ELR (cell line): ENCODE measurements at places on chromosomes 7 and 10.

GRCh38 chr10:43082746-43083145 lies 5.9 kb downstream of the RET start:
- DNase-seq: no peak

GRCh38 chr10:13857451-13857850 lies 270.7 kb downstream of the PRPF18 start:
- DNase-seq: no peak

GRCh38 chr7:2157473-2158279 lies 75.1 kb downstream of the MAD1L1 start:
- DNase-seq: peak; percentile 10

DNA sequence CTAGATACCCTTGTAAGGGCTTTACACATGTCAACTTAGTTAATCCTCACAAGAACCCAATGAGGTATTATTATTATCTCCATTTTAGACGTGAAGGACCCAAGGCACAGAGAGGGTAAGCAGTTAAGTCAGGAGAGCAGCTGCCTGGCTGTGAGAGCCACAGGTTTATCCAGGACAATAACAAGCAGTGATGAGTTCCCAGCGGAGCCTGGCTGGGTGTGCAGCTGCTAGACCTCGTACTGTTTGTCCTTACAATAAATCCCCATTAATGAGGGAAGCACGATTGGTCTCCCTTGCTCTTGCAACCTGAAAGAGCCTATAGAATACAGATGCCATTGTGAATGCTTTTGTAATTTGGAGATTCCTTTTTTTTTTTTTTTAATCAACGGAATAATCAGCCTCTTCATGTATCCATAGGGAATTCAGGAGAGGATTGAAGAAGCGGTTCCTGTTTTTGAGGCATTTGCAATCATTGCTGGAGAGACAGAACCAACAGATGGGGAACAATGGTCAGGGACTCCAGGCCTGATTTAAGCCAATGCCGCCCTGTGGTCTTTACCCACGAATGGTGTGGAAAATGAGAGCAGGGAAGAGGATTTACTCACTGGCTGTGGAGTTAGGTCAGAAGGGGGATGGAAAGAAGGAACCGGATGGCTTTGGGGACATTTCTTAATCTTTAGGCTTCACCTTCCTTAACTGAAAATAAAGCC lies 12.3 kb upstream of the ASB4 start:
- no peak for DNase-seq

DNA sequence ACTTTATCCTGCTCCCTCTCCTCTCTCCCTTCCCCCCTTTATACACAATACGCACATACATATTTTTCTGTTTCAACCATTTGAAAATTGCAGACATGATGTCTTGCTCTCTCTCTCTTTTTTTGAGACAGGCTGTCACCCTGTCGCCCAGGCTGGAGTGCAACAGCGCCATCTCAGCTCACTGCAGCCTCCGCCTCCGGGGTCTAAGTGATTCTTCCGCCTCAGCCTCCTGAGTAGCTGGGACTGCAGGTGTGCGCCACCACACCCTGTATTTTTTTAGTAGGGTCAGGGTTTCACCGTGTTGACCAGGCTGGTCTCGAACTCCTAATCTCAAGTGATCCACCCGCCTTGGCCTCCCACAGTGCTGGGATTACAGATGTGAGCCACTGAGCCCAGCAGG lies 38.5 kb downstream of the KLHDC10 start:
- no peak for DNase-seq

DNA sequence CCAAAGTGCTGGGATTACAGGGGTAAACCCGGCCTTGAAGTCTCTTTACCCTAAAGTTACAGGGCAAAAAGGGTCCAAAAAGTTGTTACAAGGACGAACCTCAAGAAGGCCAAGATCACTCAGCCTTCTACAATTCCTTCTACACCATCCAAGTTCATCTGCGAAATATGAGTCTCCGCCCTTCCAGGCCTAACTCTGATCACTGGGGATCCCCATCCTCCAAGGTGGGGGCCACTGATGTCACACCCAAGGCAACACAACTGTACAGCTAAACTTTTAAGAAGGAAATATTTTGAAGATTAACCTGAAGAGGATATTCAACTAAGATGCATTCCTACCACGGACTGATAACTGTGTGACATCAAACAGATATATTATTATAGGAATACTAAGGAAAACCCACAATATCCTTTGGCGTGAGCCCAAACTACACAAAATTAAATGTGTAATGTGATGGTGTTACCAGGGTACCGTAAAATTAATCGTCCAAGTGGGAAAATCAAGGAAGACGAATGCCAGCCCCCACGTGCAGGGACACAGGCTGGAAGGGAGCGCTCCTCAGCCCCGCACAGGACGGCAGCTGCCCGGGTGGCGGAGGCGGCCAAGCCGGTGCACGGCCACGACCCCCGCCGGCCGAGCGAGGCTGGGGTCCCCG lies 1.0 kb downstream of the PAXIP1 start:
- peak; percentile 16 for DNase-seq
